Psoas muscle (tissue), 8 donors: ENCODE measurements at places on chromosomes 13 and 19. TPM values are rescaled to one million over a fixed set of nuclear protein-coding genes. Genes with fewer than 3 reads are reported as not detected.
A peak's percentile ranks its signal among the peaks of the same experiment; 100 is the strongest.

Gene ZSCAN1
- polyA plus RNA-seq, result not detected

Gene LENG8
- 28.6 TPM for polyA plus RNA-seq

Gene S1PR4
- polyA plus RNA-seq, result 0.77 TPM

Gene ZNF229
- 1.3 TPM for polyA plus RNA-seq

- H3K4me1 ChIP-seq, result no peaks in the 10 kb centered on the region
- H3K4me3 ChIP-seq, result no peak overlapping the region
- no peak for DNase-seq
These were observed 19.0 kb upstream of the EMC10 start for GRCh38 chr19:50457300-50457699.

DNA sequence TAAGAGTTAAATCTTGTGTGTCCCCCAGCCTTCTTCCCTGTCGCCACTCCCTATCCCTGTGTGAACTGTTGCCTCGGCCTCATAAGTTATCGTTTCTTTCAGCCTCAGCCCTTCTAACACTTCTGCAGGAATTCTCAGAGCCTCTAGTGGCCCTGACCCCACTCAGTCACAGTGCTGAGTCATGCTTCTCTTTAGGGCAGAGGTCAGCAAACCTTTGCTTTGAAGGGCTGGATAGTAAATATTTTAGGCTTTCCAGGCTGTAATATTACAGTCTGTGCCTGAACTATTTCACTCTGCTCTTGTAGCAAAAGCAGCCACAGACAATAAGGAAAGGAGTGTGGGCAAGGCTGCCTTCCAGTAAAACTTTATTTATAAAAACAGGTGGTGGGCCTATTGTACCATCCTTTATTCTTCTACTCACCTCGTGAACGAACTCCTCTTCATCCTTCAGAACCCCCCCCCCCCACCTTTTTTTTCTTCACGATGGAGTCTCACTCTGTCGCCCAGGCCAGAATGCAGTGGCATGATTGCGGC lies 22.1 kb downstream of the MYO9B start:
- no peak overlapping the region for H3K4me3 ChIP-seq
- H3K27ac ChIP-seq, result no peak overlapping the region
- DNase-seq, result no peak
- no peaks in the 10 kb centered on the region for H3K36me3 ChIP-seq
- no peaks in the 10 kb centered on the region for H3K27me3 ChIP-seq

- no peak overlapping the region for H3K27ac ChIP-seq
- no peak for DNase-seq
- no peaks in the 10 kb centered on the region for H3K4me1 ChIP-seq
- H3K27me3 ChIP-seq, result no peaks in the 10 kb centered on the region
- H3K36me3 ChIP-seq, result no peaks in the 10 kb centered on the region
These were observed 111.9 kb downstream of the DIAPH3 start for GRCh38 chr13:60051754-60052285.

DNA sequence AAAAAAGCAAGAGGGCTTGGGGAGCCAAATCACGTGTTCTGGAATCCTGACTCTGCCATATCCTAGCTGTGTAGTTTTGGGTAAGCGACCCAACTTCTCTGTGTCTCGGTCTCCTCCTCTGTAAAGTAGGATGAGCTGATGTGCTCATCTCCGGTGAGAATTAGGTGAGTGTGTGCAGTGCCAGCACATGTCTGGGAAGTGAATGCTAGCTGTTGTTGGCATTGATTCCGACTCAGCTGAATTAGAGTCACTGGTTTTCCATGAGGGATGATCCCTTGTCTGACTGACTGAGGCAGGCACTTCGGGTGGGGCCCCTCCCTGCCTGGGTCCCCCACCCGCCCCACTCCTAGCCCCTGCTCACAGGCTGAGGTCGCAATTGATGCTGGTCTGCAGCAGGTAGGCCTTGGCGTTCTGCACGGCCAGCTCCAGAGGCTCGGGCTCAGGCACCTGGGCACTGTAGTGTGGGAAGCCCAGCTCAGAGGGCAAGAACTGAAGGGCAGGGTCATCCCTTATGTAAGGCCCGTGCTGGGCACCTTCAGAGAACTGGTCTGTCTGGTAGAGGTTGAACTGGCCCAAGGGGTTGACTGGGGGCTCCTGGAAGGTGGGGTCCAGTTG lies 835 bp downstream of the RSPH6A start:
- H3K27ac ChIP-seq, result no peak overlapping the region
- no peak overlapping the region for H3K4me3 ChIP-seq
- no peaks in the 10 kb centered on the region for H3K27me3 ChIP-seq
- no peak for DNase-seq
- H3K4me1 ChIP-seq, result no peaks in the 10 kb centered on the region
- no peaks in the 10 kb centered on the region for H3K36me3 ChIP-seq

DNA sequence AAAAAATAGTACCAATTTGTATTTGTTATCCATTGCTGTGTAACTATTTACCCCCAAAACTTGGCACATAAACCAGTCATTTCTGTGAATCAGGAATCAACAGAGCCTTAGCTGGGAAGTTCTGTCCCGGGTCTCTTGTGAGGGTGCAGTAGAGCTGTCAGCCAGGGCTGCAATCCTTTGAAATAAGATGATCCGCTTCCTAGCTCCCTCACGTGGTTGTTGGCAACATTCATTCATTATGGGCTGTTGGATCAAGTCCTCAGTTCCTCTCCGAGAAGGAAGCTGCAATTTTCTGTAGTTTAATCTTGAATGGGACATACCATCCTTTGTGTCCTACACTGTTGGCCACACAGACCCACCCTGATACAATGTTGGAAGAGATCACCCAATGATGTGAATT lies 277.2 kb downstream of the SUCLA2 start:
- H3K4me3 ChIP-seq, result no peak overlapping the region
- DNase-seq, result no peak
- no peak overlapping the region for H3K27ac ChIP-seq
- no peaks in the 10 kb centered on the region for H3K27me3 ChIP-seq
- no peaks in the 10 kb centered on the region for H3K4me1 ChIP-seq

- H3K4me1 ChIP-seq, result no peaks in the 10 kb centered on the region
- DNase-seq, result no peak
- H3K27me3 ChIP-seq, result no peaks in the 10 kb centered on the region
- H3K4me3 ChIP-seq, result no peak overlapping the region
- H3K36me3 ChIP-seq, result no peaks in the 10 kb centered on the region
- no peak overlapping the region for H3K27ac ChIP-seq
These were observed 121.0 kb downstream of the AKAP11 start for GRCh38 chr13:42392716-42393572.

- no peak for DNase-seq
- H3K36me3 ChIP-seq, result no peaks in the 10 kb centered on the region
- H3K27me3 ChIP-seq, result no peaks in the 10 kb centered on the region
- no peak overlapping the region for H3K4me3 ChIP-seq
- H3K27ac ChIP-seq, result no peak overlapping the region
- H3K4me1 ChIP-seq, result no peaks in the 10 kb centered on the region
These were observed 110.4 kb downstream of the DNAJC15 start for GRCh38 chr13:43133792-43134191.

- no peak for DNase-seq
- no peak overlapping the region for H3K27ac ChIP-seq
- H3K4me1 ChIP-seq, result no peaks in the 10 kb centered on the region
- no peak overlapping the region for H3K4me3 ChIP-seq
These were observed 216.3 kb downstream of the NHLRC3 start for GRCh38 chr13:39254601-39255000.

DNA sequence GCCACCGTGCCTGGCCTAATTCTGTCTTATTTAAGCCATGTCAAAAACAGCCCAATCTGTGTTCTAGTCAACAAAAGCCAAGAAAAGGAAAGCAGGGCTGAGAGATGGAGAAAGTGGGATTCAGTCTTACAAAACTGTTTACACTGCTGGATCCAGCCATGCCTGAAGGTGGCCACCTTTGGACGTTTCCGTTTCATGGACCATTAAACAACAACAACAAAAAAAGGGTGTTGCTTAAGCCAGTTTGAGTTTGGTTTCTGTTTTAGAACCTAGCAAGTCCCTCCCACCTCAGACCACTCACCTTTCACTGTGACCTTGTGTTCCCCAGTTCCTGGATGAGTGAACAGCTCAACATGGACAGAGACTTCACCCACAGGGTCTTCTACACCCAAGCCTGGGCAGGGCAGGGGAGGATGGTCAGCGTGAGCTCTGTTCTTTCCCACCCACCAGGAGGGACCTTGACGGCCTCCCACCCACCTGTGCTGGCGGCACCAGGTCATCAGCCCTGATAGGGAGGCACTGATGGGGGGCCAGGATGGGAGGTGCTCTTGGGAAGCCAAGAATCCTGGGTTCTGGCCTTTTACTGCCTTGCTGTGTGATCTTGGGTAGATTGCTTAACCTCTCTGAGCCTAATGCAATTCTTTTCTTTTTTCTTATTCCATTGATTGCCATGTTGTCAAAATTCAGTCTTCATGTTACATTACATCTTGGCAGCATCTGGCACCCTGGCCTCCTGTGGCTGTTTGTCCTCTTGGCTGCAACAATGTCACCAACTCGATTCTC lies 56.2 kb downstream of the COLGALT1 start:
- no peaks in the 10 kb centered on the region for H3K27me3 ChIP-seq
- no peaks in the 10 kb centered on the region for H3K36me3 ChIP-seq
- no peak for DNase-seq
- no peak overlapping the region for H3K4me3 ChIP-seq
- no peak overlapping the region for H3K27ac ChIP-seq
- no peaks in the 10 kb centered on the region for H3K4me1 ChIP-seq

DNA sequence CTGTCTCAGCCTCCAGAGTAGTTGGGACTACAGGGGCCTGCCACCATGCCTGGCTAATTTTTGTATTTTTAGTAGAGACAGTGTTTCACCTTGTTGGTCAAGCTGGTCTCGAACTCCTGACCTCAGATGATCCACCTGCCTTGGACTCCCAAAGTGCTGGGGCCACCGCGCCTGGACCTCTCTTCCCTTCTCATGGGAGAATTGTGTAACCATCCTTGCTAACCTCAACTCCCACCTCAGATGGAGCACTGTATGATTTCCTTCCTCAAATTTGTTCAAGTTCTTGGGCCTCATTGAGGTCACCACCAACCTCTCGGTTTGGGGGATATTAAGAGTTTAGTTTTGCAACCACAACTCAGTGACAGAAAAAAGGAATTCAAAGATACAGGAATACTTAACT lies 10.7 kb downstream of the LILRA5 start:
- no peaks in the 10 kb centered on the region for H3K27me3 ChIP-seq
- no peak for DNase-seq
- H3K4me3 ChIP-seq, result no peak overlapping the region

DNA sequence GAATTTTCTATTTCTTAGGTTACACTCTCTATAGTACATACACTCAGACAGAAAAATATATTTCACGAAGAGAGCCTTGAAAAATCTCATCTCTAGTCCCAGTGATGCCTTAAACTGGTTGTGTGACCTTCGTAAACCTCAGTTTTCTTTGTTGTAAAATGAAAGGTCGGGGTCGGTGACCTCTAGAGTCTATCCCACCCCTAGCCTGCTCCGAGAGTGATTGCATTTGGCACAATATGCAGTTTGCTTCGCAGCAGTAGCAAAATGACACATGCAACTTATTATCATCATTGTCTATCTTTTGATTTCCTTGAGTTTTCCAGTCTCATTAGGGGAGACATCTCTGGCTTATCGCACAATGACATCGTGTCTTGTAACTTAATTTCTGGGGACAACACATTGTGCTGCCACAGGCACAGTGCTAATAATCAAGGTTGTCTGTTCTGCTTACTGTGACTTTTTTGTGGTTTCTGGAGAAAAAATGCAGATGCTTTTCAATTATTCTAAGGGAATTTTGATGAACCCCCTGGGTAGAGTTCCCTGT lies 115.0 kb downstream of the GGACT start:
- H3K27me3 ChIP-seq, result no peaks in the 10 kb centered on the region
- no peak overlapping the region for H3K4me3 ChIP-seq
- H3K4me1 ChIP-seq, result no peaks in the 10 kb centered on the region
- DNase-seq, result no peak
- H3K27ac ChIP-seq, result no peak overlapping the region

DNA sequence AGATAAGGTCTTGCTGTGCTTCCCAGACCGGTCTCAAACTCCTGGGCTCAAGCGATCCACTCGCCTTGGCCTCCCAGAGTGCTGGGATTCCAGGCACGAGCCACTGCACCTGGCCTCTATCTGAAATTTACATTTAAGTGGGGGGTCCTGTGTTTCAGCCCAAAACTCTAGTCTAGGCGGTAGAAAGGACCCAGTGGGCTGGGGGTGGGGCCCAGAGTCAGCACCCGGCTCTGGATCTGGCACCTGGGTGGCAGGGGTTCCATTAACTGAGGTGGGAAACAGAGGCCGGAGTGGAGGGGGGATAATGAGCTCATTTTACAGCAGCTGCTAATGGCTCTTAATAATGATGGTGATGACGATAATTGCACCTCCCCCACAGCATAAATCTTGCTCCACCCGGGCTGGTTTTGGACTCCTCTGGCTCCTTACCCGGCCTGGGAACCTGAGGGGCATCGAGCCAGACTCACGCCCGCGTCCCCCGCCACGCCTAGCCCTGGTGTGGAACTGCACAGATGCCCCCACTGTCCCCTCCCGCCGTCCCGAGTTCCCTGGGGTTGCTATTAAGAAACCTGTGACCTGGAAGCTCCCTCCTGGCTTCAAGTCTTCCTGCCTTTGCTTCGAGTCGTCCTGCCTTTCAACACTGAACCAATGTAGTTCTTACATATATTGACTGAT lies 17.8 kb upstream of the KLF2 start:
- no peaks in the 10 kb centered on the region for H3K36me3 ChIP-seq
- DNase-seq, result no peak
- no peak overlapping the region for H3K4me3 ChIP-seq
- H3K27me3 ChIP-seq, result no peaks in the 10 kb centered on the region

DNA sequence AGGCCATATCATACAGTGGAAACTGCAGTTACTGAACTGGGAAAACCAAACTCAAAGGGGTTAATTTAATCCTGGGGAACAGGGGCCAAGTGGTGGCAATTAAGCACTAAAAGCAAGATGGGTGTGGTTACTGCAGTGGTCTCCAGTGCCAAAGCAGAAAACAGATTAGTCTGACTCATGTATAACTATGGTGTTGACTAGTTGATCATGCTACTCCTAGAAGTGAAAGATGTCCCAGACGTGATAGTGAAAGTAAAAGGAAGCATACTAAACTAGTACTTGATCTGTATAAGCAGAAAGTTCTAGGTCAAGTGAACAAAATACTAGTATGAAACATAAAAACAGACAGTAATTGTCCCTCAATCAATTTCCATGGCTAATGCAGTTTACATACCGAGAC lies 360.0 kb upstream of the SLITRK5 start:
- H3K27me3 ChIP-seq, result no peaks in the 10 kb centered on the region
- no peak overlapping the region for H3K4me3 ChIP-seq
- H3K4me1 ChIP-seq, result no peaks in the 10 kb centered on the region
- no peak overlapping the region for H3K27ac ChIP-seq
- no peaks in the 10 kb centered on the region for H3K36me3 ChIP-seq

GRCh38 chr13:102012299-102013293 lies 389.3 kb downstream of the FGF14 start:
- H3K27me3 ChIP-seq, result no peaks in the 10 kb centered on the region
- no peaks in the 10 kb centered on the region for H3K4me1 ChIP-seq
- H3K27ac ChIP-seq, result peak overlapping the region; percentile 76
- peak overlapping the region; percentile 8 for H3K4me3 ChIP-seq
- H3K36me3 ChIP-seq, result no peaks in the 10 kb centered on the region

DNA sequence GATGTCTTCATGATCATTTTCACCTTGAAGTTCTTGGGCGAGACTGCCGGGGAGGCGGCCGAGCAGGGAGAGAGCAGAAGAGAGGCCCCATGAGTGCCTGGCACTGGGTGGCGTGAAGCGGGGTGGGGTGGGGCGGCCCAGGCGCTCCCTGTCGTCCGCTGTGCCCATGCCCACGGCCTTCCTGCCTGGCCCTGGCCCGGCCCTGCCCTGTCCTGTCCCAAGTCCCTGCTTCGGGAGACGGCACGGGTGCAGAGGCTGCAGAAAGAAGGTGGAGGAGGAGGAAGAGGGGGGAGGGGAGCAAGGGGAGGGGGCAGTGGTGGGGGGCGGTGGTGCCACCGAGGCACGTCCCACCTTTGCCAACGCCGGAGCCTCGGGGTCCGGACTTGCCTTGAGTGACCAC lies 118.4 kb downstream of the PTPRS start:
- no peak for DNase-seq
- peaks cover 52% of the 10 kb centered on the region for H3K36me3 ChIP-seq
- no peaks in the 10 kb centered on the region for H3K4me1 ChIP-seq
- no peak overlapping the region for H3K27ac ChIP-seq
- H3K4me3 ChIP-seq, result no peak overlapping the region
- H3K27me3 ChIP-seq, result no peaks in the 10 kb centered on the region
